ENCODE measurements at places on chromosomes 11 and 22.
A peak's percentile ranks its signal among the peaks of the same experiment; 100 is the strongest.

DNA sequence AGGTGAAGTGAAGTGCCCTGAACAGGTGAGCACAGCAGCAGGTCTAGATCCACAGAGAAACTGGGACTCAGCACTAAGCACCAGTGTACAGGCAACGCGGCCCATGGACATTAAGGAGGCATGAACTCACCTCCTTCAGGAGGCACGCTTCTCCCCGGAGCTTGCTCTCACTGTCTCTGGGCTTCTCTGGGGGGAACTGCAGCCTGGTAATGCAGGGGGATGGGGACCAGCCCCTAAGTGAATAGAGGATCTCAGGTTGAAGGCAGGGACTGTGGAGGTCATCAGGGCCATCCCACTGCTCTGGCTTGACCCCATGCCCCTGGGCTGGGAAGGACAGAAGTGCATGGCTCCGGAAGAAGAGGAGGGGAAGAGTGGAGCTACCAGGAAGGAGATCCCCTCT is 495.6 kb upstream of the B3GAT1 start:
- ATAC-seq: no peak

DNA sequence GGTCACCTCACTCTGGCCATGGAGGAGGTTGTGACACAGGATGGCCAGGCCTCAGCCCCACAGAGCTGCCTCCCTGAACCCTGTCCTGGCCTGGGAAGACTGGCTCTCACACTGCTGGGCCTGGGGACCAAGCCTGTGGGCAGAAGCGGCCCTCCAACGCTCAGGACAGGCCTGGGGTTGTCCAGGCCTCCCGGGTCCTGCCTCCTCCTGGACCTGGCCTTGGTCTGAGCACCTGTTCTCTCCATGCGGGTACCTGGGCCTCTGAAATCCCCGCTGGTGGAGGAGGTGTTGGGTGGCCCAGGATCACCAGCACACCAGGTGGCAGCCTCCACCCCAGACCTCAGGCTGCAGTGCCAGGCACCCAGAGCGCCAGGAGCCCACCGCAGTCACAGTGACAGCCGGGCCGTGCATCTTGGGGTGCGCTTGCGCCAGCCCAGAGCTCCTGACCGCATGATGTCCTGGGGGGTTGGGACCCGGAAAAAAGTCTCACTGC is 16.1 kb upstream of the PIM3 start:
- no peak for ATAC-seq

DNA sequence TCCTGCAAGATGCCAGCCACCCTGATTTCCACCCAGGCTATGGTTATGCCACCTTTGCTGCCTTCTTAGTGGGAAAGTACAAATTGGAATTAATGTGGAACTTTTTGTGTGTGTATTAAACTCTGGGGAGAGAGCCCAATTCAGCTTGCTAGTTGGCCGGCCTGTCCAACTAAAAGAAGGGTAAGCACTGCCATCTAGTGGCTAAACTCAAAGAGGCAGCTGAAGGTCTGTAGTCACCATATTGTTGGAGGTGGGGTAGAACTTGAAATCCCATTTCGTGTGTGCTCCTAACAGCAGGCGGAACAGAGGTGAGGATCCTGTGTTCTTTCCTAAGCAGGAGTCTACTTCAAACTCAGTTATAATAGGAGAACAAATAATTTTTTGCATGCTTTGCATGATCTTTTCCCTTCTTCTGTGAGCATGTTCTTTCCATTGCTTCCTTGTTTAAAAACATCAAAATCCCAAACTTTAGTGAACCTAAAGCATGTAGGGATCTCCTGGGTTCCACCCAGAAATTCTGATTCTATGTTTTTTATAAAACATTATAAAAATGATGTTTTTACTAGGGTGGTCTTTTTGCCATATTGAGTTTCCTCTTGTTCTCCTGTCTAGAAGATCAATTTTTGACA is 138.8 kb upstream of the SORL1-AS1 start:
- peak; percentile 66 for ATAC-seq

DNA sequence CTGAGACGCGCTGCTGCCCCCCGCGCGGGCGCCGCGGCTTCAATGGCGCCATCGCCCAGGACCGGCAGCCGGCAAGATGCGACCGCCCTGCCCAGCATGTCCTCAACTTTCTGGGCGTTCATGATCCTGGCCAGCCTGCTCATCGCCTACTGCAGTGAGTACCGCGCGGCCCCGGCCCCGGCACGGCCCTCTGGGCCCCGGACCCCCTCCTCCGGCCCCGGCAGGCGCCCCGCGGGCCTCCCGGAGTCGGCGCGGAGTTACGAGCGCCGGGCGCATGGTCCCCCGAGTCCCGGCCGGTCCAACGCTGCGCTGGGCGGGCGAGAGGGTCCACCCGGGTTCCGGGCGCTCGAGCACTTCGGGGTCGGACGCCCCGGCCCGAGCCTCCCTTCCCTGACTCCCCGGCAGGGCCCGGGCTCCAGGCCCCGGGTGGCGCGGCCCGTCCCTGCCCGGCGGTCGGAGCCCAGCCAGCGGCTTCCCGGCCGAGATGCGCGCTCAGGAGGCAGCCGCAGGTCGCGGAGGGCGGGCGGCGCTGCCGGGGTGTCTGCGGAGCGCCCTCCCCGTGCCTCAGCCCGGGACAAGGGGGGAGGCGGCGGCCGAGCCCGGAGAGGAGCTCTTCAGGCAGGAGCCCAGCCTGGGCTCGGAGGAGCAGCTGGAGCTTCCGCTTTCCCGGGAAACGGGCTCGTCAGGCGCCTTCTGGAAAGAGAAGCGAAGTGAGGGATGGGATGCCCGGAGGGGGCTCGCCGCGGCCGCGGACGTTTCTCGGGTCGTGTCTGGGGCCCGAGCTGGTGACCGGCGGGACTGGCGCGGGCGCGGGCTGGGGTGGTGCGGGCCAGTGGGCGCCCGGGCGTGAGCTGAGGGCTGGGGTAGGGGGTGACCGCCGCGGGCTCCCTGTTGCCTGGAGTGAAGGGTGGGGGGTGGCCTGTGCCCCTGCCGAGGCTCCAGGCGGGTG is 1337.8 kb downstream of the BRD1 start:
- ATAC-seq: no peak

DNA sequence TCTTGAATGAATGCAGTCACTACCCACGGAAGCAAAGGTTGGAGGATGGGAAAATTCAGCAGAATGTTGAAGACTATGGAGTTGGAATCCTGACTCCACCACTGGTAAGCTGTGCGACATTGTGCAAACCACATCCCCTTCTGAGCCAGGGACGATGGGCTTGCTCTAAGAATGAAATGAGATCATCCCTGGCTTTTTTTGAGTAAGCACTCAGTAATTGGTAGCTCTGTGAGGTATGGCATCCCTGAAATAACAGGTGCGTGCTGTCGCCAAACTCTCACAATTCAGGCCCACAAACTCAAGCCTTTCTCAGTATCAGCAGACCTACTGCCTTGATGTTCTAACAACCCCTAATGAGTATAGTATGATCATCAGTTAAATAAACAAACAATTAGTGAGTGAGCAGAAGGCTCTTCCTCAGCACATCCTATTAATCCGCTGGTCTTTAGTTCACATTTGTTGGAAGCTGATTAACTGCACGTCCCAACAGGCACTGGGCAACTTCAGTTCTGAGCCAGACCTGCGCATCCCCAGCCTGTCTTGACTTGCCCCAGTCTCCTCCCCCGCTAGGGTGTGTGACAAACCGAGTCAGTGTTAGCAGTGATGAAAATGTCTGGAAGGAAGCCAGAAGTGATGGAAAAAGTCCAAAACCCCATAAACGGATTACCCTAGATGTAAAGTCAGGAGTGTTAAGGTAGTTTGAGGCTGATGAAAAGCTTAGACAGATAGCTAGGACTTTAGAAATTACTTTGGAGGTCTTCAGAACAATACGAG is 235.5 kb downstream of the GRIK4 start:
- ATAC-seq: no peak
